Cortex of kidney (tissue), 1 donor: ENCODE measurements at places on chromosomes 5 and 9.

- DNase-seq: no peak
Observed at GRCh38 chr5:43193181-43193893, 1.3 kb downstream of the NIM1K start.

DNA sequence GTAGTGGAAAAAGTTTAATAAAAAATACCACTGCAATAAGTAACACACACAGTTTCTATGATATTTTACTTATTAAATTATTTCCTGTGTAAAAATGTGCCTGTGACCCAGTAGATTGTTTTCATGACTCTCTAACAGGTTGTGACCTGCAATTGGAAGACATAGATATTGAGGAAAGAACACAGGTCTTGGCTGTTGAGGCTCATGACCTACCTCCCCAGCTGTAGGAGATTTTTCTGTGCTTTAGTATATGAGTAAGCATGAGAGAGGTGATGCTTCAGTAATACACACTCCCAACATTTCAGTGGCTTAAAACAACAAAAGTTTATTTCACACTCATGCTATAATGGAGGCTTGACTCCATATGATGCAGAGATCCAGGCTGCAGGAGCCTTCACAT is 47.3 kb upstream of the TNC start:
- no peak for DNase-seq

DNA sequence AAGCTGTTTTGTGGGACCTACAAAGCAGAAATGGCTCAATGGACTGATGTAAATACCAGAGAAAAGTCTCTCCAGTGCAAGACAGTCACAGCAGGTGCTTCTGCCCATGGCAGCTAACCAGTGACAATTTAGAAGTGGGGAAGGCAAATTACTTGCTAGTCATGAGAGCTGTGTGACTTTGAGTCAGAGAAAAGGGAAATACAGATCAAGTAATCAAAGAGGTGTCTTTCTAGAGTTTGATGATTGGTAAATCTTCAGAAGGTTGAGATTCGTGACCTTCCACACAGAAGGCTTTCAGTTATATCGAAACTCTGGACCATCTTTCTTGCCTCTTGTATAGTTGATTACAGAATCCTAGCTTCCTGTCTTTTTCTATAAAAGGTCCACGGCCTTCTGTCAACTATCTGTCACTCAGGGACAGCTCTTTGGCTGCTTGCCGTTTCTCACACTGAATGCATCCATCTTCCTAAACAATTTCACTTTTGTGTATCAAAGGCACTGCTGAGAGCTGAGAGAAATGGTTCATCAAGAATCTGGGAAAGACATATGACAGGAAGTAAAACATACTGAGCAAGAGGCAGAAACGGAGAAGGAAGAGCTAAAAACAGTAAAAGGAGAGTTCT is 993.9 kb upstream of the ACO1 start:
- no peak for DNase-seq

GRCh38 chr5:116898917-116899316 is 324.3 kb upstream of the SEMA6A start:
- no peak for DNase-seq

DNA sequence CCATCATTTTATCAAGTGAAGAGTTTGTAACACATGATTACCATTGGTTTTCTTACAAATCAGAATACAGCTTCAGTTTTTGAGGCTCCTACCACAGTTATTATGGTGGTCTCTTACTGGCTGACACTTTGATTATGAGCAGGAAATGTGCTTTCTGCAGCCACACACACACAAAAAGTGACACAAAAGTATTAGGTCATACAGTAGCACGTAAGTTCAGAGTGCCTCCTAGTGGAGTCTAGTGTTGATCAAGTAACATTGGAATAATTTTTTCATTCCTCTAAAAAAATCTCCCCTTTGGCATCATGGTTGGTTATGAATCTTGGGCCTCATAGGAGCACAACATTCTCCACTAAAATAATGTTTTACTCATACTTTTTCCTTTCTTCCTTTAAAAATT is 37.6 kb downstream of the PAM start:
- DNase-seq: no peak

GRCh38 chr5:92885950-92886349 is 695.1 kb downstream of the NR2F1-AS1 start:
- DNase-seq: no peak

GRCh38 chr5:38382898-38383297 is 124.5 kb downstream of the EGFLAM start:
- DNase-seq: no peak

DNA sequence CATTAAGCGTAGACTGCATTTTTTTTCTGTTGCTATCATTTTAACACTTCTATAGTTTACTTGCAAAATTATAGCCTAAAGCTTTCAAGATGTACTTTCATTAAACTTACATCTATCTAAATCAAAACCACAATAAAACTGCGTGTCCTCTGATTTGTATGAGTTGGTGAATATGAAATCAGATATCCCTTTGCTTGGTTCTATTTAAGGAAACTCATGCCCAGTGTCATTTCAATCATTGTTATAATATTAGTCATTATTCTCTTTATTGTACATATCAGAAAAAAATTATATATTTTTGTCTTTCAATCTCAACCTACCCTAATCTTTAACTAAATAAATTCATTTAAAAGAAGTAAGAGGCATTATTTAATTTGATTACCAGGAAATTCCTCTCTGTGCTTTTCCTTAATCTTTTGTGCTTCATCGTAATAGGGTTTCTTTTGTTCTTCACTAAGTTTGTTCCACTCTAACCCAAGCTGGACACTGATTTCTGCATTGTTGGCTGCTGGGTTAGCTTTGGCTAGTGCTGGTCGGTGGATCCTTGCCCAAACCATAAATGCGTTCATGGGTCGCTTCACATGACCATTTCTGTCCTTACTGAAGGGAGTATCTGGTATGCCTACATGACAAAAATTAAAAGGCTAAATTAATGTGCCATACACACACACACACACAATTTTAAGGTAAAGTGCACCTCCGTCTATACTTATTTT is 3.8 kb downstream of the SOX30 start:
- no peak for DNase-seq

GRCh38 chr9:26219961-26220360 is 541.7 kb upstream of the TUSC1 start:
- no peak for DNase-seq

DNA sequence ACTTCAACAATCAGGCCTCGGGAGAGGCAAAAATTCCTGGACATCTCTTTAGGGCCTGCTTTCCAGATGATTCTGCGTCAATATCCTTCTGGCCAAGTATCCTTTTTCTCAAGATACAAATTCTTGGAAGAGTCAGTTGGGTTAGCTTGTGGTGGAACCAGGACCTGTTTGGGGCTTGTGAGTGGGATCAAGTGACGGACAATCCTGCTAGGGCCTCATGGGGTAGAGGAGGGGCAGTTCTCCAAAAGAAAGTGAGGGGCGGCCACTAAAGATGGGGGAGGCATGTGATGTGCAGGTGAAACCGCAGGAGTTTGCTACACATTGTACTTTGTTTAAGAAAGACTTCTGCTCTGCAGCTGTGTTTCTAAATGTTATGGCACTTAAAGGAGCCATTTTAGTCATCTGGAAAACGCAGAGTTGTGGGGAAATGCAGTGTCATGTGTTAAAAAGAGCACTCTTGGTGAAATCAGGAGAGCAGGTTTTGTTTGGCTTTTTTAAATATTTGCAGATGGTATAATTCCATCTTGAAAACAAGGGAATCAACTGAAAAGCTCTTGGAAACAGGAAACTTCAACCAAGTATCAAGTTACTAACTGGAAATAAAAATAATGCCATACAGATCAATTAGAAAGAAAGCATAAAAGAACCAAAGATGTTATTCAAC is 27.4 kb upstream of the GSN start:
- DNase-seq: no peak

DNA sequence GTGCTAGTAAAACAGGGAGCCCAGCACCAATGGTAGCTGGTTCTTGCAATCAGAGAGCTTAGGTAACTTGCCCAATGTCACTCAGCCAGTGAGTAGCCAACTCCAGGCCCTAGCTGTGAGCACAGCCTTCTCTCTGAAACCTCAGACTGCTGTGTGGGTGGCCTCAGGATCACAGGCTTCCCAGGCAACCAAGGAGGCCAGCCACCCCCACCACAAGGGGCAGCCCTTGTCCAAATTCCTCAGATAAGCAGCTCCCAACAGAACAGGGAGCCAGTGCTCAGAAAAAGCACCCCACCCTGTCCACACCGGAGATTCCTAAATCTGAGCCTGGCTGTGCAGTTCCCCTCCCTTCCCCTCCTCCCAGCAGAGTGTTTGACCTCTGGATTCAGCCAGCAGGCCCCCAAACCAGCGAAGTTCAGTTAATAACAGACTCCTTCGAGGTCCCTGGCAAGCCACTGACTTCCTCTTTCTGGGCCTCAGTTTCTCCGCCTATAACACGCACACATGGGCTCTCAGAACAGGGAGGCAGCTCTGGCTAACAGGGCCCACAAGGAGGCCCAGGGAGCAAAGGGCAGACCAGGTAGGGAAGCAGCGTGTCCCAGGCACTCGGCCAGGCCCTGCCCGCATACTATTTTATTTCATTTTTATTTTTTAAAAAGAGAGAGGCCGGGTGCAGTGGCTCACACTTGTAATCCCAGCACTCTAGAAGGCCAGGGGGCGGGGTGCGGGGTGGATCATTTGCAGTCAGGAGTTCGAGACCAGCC is 2.7 kb downstream of the EEIG1 start:
- DNase-seq: no peak

- DNase-seq: no peak
Observed at GRCh38 chr9:94919376-94920098, 193.0 kb downstream of the AOPEP start.

DNA sequence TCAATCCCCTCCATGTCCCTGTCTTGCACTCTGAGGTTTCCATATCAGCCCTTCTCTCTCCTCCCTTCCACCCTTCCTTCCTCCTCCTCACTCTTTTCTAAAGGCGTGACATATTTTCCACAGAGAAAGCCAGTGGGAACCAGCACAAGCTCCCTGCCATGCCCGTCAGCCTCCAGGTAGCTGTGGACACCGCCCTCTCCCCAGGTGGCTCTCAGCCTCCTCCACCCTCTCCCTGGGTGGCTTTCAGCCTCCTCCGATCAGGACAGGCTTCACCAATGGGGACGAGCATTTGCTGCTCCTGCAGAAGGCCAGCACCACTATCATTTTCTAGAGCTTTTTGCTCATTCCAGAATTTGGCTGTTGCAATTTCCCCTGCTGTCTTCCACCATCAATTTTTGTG is 236.6 kb downstream of the GADD45G start:
- DNase-seq: no peak

DNA sequence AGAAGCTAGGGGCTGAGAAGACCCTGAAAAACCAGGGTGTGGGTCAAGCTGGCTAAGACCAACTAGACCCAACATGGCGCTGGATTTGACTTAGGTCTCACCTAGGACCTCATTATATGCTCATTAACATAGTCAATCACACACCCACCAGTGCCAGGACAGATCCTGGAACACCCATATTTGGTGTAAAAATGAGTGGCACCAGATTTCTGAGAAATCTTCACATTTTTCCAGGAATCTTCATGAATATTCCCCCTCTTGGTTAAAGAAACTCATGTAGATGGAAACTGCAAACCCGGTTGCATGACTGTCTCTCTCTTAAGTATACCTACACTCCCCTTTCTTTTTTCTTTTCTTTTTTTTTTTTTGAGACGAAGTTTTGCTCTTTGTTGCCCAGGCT is 17.9 kb upstream of the RAB14 start:
- no peak for DNase-seq

DNA sequence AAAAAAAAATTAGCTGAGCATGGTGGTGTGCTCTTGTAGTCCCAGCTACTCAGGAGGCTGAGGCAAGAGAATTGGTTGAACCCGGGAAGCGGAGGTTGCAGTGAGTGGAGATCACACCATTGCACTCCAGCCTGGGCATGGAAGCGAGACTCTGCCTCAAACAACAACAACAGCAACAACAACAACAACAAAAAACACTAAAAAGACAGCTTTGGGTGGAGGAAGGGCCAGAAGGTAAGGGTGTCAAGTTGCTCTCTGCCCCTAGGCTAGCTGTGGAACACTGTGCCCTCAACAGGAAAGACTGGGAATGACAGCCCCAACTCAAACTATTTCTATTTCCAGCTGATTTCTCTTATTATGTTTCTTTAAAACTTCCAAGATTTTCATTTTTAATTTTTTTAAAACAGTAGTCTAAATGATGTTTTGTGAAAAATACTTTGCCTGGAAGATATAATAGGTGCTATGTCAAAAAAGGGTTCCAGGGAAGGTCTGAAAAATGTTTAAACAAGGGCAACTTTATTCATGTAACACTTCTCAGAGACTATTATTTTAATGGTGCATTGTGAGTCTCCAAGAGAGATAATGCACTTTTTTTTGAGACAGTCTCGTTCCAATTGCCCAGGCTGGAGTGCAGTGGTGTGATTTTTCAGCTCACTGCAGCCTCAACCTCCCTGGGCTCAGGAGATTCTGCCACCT is 29.9 kb downstream of the CLINT1 start:
- no peak for DNase-seq

- DNase-seq: no peak
Observed at GRCh38 chr9:95025213-95026147, 292.0 kb downstream of the FANCC start.

DNA sequence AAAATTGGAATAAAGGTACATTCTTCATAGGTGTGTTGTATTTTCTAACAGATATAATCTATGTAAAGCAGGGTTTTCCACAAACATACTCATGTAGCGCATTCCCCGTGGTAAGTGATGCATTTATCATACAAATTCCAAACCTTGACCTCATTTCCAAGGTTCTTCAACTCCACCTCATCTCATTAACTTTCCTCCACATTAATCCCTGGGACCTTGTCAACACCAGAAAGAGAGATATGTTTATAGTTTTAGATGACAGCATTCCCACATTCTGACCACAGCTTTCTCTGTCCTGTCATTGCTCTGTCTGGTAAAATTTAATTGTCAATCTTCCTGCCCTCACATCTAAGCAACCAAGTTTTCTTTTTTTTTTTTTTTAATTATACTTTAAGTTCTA is 415.1 kb downstream of the TMEM161B start:
- DNase-seq: no peak

GRCh38 chr9:80191108-80191507 is 619.3 kb downstream of the TLE4 start:
- DNase-seq: no peak

GRCh38 chr9:131487621-131488031 is 15.1 kb upstream of the POMT1 start:
- DNase-seq: no peak

GRCh38 chr5:61280761-61281427 is 51.2 kb upstream of the ZSWIM6 start:
- DNase-seq: no peak

DNA sequence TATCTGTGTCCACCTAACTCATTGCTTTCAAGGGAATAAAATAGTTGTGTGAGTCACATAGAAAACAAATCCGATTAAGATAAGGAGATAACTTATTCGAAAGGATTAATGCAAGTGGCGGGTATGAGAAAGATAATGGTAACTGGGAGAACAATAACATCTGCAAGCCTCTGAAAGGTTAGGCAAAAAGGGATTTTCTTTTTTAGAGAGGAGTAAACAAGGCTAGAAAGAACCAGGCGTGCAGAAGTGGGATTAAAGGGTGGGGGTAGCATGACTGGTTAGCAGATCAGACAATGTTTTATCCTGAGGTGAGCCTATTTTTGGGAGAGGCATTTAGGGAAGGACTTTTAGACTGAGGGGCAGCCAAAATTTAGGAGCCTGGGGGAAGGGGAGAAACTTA is 34.7 kb upstream of the JMY start:
- DNase-seq: no peak
